ENCODE measurements at places on chromosomes 2 and 18.

DNA sequence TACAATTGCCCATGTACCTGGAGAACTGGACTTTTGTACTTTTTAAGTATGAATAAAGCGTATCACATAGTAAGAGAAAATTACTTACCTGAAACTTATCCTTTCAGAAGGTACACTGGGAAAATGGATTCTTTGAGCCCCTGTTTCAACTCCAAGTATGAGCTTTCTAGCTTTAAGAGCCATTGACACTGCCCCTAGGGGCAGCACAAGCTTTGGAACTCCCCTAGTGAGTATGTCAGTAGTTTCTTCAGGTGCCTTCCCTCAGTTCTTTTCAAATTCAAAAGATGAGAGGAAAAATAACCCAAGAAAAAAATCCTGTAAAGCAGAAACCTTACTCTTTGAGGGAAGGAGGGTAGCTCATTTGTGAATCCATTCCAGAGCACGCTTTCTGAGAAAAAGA, 124.1 kb downstream of the MEMO1 start:
- no peak for ATAC-seq

- ATAC-seq: no peak
Observed at GRCh38 chr18:1047406-1047805, 142.7 kb downstream of the ADCYAP1 start.

DNA sequence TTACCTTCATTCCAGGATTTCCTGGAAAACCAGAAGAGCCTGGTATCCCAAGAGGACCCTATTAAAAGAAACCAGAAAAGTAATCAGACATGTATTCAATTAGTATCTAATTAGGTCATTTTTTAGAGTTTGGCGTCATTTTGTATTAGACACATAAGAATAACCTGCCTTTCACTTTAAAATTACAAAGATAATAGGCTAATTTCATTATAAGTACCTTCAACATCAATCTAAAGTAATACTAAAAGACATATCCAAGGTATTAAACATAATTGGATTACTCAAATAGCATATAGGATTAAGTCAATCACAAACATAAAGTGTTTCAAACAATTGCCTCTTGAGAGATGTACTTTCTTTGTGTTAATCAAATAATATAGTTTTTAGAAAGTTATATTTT, 97.9 kb downstream of the COL3A1 start:
- ATAC-seq: no peak

GRCh38 chr18:30334781-30335180, 707.8 kb downstream of the DSC3 start:
- no peak for ATAC-seq

Data from esophagus mucosa (tissue), 1 donor.